ENCODE measurements at places on chromosomes 3 and 15.

DNA sequence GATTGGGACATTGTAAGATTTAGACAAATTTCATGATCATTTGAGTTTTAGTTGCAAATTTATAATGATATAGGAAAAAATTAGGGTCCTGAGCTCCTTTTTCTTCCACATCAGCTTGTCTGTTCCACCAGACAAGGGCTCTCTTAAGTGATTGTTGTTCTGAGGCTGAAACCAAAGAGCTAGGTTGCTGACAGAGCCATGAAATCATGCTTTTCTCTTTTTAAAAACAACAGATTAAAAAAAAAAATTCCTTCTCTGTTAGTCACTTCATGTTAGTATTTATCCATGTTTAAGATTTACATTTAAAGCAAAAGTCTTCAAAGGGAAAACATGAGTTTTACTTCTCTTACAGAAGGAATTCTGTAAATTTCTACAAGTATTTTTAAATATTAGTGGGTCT, 56.8 kb downstream of the ATP2C1 start:
- DNase-seq: no peak

DNA sequence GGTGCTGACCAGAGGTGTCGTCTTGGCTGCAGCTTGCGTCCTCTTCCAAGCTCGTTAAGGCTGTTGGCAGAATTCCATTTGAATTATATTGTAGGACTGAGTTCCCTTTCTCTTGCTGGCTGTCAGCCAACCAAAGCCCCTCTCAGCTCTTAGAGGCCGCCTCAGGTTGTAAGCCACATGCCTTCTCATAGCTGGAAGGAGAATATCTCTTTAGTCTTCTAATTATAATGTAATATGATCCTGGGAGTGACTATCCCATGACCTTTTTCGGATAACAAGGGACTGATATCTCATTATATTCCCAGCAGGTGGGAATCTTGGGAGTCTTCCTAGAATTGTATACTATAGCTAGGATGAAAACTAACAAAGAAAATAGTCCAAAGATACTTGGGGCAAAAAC, 4.8 kb downstream of the SCG5 start:
- DNase-seq: no peak

GRCh38 chr3:59545374-59545773, 495.5 kb upstream of the CFAP20DC start:
- DNase-seq: no peak

- no peak for DNase-seq
These were observed 387.2 kb downstream of the ROBO1 start for GRCh38 chr3:79380581-79380980.

DNA sequence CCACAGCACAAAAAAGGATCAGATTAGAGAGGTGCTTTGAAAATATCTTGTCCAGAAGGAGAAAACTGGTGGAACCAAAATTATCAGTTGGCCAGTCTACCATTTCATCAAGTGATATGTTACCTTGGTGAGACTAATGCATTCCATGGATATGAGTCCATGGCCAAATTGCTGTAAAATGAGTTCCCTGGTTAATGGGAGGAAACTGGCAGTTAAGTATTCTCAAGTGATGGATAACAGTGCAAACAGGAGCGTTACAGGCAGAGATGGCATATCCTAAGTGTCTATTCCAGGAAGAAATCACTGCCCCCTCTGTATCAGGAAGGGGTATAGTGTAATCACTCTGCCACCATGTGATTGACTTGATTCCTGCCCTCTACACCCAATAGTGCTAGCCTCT, 34.0 kb downstream of the MYRIP start:
- no peak for DNase-seq

DNA sequence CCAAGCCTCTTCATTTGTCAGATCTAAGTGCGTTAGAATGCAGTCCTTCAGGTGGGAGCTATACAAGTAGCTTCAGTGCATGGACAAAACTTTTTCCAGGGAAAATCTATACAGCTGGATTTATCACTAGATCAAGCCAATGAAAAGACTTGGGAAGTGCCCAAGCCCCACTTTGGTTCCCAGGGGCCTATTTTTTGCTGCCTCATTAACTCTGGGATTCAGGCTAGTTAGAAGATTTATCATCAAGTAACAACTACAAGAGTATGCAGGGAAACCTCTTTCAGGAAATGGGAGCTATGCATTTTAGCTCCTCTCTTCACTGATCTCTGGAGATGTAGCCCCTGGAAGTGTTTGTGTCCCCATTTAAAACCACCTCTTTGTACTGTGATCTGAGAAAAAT, 908.8 kb downstream of the SQOR start:
- DNase-seq: no peak

DNA sequence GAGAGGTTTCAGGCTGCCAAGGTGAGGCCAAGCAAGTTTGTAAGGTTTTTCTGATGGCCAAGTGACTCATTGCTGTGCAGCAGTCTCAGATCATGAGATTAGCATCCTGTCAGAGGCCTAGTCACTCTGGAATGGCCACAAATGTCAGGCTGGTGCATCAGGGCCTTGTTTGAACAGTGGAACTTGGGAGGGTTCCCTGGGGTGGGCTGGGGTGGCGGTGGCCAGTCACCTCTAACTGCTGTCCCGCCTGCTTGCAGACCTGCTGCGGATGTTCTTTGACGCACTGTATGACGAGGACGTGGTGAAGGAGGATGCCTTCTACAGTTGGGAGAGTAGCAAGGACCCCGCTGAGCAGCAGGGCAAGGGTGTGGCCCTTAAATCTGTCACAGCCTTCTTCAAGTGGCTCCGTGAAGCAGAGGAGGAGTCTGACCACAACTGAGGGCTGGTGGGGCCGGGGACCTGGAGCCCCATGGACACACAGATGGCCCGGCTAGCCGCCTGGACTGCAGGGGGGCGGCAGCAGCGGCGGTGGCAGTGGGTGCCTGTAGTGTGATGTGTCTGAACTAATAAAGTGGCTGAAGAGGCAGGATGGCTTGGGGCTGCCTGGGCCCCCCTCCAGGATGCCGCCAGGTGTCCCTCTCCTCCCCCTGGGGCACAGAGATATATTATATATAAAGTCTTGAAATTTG, 2.8 kb upstream of the FAM131A start:
- no peak for DNase-seq

DNA sequence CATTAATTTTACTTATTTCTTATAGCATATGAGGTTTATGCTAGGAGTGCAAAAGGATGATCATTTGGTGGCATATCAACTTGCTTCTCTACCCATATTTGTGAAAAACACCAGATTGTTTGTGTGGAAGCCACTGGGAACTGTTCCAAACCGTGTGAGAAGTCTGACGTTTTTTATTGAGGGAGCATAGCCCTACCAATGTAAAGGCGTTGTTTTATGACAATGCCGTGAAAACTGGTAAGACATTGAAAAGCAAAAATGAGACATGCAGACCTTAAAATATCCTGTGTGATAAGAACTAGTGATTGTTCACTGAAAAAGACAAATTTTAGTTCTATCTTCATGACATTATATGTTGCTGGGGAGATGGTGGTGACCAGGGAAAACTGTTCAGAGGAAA, 87.8 kb downstream of the CHL1 start:
- no peak for DNase-seq

- no peak for DNase-seq
These were observed 14.3 kb downstream of the EOGT start for GRCh38 chr3:68999158-68999557.

DNA sequence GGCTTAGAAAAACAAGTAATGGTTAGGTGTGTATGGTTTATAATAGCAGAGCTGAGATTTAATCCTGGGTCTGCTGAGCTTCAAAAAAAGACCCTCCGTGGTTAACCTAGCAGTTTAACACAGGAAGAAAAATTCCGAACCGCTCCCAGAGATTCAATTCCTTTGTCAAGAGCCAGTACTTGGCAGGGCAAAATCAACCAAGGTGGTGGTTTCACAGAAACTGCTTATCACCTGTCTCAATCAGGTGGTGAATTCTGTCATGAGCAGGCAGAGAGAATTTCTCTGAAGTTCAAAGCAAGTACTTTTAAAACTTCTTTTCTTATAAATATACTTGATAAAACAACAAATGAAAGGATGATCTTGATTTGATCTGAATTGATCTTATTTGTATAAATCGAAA, 17.2 kb downstream of the SYNPR start:
- DNase-seq: no peak

DNA sequence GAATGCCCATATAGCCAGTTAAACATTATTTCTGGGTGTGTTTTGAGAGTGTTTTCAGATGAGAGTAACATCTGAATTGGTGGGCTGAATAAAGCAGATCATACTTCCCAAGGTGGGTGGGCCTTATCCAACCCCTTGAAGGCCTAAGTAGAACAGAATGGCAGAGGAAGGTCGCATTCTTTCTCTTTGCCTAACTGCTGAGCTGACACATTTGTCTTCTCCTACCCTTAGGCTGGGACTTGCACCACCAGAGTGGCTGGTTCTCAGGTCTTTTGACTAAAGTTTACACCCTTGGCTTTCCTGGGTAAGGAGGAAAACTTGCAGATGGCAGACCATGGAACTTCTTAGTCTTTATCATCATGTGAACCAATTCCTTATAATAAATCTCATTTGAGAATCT, 85.8 kb upstream of the TNFAIP8L3 start:
- DNase-seq: no peak

- DNase-seq: no peak
These were observed 19.1 kb upstream of the EPB42 start for GRCh38 chr15:43239732-43240491.

DNA sequence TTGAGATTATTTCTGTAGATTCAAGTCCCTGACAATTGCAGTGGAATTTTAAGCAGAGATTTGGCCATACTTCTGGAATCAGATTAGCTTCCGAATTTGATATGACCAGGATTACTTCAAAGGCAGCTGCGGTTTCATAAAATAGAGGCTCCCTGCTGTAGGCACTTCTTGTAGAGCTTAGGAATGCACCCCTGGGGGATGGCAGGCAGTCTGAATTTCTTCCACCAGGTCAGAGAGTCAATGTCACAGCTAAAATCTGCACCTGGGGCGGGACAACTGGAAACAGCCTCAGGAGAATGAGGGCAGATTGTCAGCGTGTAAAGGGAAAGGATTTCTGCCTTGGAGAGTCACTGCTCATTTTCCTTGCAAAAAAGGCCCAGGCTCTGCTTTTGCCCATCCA, 182.6 kb downstream of the ARRDC4 start:
- no peak for DNase-seq

- no peak for DNase-seq
These were observed 22.6 kb downstream of the RAB7A start for GRCh38 chr3:128748557-128748956.

- no peak for DNase-seq
These were observed 90.0 kb upstream of the LRTM1 start for GRCh38 chr3:55017876-55018275.

DNA sequence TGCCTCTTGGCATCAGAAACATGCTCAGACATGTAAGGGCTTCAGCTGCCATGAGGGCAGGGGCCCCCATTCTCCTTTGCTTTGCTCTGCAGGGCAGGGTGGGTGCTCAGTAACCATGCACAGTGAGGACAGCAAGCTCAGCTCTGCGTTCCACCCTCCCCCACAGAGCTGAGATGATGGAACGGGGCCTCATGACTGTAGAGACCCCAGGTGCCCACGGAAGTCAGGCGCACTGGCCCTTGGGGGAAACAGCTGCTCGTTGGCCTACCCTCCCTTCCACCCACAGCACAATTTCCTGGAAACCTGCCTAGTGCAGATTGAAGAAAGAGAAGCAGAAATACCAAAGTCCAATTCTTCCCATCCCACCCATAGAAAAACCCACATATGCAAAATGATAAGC, 10.5 kb downstream of the CTXND1 start:
- DNase-seq: no peak

GRCh38 chr3:113597596-113598354, 65.4 kb downstream of the SIDT1 start:
- no peak for DNase-seq

GRCh38 chr15:75348562-75349350, 1.9 kb downstream of the NEIL1 start:
- no peak for DNase-seq

GRCh38 chr3:141111364-141112155, 60.4 kb downstream of the SPSB4 start:
- no peak for DNase-seq

DNA sequence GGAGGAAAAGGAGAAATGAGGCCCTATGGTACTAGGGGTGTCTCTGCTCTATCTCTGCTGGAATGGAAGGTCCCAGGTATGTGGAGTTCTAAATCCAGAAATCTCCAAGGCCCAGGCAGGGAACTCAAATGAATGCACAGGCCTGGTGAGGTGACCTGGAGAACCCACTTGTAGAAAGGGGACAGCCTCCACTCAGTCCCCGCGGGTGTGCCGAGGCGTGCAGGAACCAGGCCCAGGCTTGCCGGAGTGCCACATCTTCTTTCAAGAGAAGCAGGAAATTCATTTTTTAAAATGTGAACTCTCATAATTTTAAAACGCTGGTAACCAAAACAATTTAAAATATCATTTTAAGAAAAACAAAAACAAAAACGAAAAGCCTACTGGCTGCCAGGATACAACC, 32.2 kb upstream of the ADCY5 start:
- no peak for DNase-seq

DNA sequence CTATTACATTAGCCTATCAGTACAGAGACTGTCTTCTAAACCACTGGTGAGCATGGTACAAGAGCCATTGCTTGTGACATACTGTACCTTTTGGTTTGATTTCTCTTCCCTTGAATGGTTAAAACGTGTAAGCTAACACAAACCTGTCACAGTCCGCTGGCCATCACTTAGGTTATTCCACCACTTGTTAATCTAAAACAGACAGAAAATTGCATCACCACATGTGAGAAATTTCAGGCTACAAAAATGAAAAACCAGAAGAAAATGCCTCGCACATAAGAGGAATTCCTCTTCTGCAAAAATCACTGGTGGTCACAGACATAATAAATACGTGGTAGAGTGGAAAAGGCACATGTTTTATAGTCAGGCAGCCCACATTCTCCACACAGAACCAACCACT, 22.1 kb downstream of the PARL start:
- DNase-seq: no peak

DNA sequence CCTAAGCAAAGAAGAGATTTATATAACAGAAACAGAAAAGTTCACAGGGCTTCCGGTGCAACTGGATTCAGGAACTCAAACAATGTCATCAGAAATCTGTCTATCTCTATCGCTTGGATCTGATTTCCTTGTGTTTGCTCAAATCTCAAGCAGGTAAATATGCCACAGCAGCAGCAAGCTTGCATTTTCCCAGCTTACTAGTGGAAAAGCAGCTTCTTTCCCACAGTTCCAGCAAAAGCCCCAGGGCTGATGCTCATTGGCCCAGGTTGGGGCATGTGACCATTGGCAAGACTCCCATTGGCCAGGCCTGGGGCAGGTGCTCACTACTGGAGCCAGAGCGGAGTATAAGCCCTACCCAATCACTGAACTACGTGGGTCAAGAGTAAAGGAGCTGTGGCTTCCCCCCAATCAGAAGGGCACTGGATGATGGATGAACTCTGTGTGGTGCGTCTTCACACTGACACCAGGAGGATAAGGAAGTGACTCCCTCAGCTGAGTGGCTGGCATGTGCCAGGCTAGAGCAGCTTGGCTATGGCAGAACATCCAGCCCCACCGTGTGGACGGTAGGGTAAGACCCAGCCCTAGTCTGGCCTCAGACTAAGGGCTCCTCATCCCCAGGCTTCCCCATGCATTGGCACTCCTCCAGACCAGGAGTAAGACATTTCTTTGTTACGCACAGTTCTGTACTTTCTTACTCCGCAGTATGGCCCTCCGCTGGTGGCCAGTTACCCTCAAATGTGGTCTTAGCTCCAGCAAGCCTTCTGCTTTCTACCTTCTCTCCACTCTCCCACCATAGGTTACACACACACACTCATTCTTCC, 13.1 kb upstream of the VIPR1 start:
- no peak for DNase-seq

- peak; percentile 24 for DNase-seq
These were observed 36.0 kb downstream of the TSPAN3 start for GRCh38 chr15:77034695-77035489.

- DNase-seq: peak; percentile 76
These were observed 795 bp upstream of the MYNN start for GRCh38 chr3:169772305-169772896.

GRCh38 chr3:126147147-126147931, 33.0 kb downstream of the ALDH1L1 start:
- no peak for DNase-seq

Data from amygdala (tissue), 56 donors.